ENCODE measurements at places on chromosomes 2 and 18. TPM values are rescaled to one million over a fixed set of nuclear protein-coding genes. Genes with fewer than 3 reads are reported as not detected.

PRKAG3 gene
- polyA plus RNA-seq, result not detected

POTEI gene
- 0.67 TPM for polyA plus RNA-seq

MREG gene
- 21.9 TPM for polyA plus RNA-seq

DNAH7 gene
- polyA plus RNA-seq, result 2.3 TPM

RAB6C gene
- not detected for polyA plus RNA-seq

PSMA8 gene
- polyA plus RNA-seq, result 1.5 TPM

ANKRD53 gene
- not detected for polyA plus RNA-seq

ACMSD gene
- not detected for polyA plus RNA-seq

LNPK gene
- polyA plus RNA-seq, result 54.5 TPM

MATN3 gene
- 0.65 TPM for polyA plus RNA-seq

TM4SF20 gene
- polyA plus RNA-seq, result 0.55 TPM

ST8SIA5 gene
- polyA plus RNA-seq, result 19.2 TPM

TBR1 gene
- polyA plus RNA-seq, result not detected

ALPP gene
- polyA plus RNA-seq, result not detected

SATB2 gene
- polyA plus RNA-seq, result 11.9 TPM

SPR gene
- 11.7 TPM for polyA plus RNA-seq

RBBP8 gene
- polyA plus RNA-seq, result 7.4 TPM

CDH20 gene
- polyA plus RNA-seq, result 1.2 TPM

LRRC30 gene
- polyA plus RNA-seq, result not detected

MROH2A gene
- polyA plus RNA-seq, result not detected

PLGLB2 gene
- 1.7 TPM for polyA plus RNA-seq

AQP12B gene
- not detected for polyA plus RNA-seq

DHRS9 gene
- not detected for polyA plus RNA-seq

ERBB4 gene
- 4.9 TPM for polyA plus RNA-seq

FBXO36 gene
- 6.3 TPM for polyA plus RNA-seq

UGT1A5 gene
- not detected for polyA plus RNA-seq

NETO1 gene
- polyA plus RNA-seq, result 20.0 TPM

CYP1B1 gene
- 1.1 TPM for polyA plus RNA-seq

PKDCC gene
- polyA plus RNA-seq, result not detected

PLCL1 gene
- 2.5 TPM for polyA plus RNA-seq

STEAP3 gene
- polyA plus RNA-seq, result not detected

SLC23A3 gene
- not detected for polyA plus RNA-seq

MAP2 gene
- polyA plus RNA-seq, result 87.1 TPM

All from Purkinje cell (primary cell).